Activated CD4-positive, alpha-beta memory T cell treated with anti-CD3 and anti-CD28 coated beads, Interleukin-2, amount 10 ng/mL, durations not matched to agents 7 days and 5 days (primary cell): ENCODE measurements at places on chromosomes 2 and 18. TPM values are rescaled to one million over a fixed set of nuclear protein-coding genes. Genes with fewer than 3 reads are reported as not detected.
A peak's percentile ranks its signal among the peaks of the same experiment; 100 is the strongest.

DNA sequence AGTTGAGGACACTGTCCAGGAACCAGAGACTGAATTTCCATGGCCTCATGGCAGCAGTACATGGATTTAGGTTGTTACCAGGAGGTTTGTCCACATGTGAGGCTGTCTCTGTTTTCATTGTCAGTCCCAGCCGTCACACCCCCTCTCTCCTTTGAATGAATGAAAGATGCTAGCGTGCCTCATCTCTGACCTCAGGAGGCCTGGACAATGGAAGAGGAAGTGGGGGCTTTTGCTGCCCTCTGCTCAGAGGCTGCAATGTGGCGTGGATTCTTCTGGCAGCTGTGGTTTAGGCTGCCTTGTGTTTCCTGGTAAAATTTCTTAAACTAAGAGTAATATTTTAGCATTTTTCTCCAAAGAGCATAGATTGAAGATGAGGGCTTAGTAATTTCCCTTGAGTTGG, 47.5 kb downstream of the RAB31 start:
- no peak for DNase-seq

DNA sequence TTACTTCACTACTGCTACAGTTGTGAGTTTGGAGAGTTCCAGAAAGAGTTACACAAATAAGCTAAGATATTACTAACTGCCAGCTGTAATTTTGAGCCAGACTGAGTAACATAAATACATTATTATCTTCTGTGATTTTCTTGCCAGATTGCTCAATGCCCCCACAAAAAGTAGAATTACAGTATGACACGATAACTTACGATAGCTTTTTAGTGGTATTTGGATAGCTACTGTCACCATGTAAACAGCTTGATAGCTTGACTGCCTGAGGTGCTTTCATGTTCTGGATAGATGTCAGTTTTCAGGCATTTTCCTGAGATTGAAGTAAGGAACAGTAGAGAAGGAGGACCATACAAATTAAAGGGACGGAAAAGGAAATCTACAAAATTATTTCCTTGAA, 533.3 kb downstream of the SOCS6 start:
- no peak for DNase-seq

DNA sequence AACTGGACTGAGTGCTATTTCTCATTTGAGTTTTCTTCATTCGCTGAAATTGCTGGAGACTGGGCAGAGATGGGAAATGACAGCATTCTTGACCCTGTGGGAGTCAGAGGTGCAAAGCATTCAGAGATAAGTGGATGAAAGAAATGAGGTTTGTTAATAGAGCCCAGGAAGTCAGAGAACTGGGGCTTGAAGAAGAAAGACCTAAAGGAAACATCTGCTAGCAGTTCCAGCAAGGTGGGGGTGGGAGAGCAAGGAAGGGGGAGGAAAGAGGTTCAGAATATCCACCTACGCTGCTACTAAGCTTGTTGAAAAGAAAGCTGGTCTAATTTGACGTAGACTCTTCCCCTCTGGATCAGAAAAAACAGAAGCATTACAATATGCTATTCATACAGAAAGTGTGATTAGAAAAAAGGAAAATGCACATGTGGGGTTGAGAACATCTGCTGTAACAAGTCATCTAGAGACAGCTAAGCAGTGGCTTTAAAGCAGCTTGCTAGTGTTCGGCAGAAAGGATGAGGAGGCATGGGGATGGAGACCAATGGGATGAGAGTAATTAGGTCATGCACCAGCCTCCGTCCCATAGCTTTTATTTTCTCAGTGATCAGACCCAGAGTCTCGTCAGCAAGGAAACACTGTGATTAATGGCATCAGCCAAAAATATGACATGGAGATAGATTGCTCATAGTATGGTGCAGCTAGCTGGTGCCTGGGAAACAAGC, 29.7 kb downstream of the NAB1 start:
- DNase-seq = peak; percentile 26

- DNase-seq = peak; percentile 78
These were observed at the start of gene HDHD2 for GRCh38 chr18:47150029-47150823. Gene HDHD2 (minus strand): TSS chr18:47150500. CDS start chr18:47136439, 14,061 bp downstream.

- DNase-seq = no peak
These were observed 976.2 kb upstream of the CDH2 start for GRCh38 chr18:29153091-29153490.

GRCh38 chr2:100205174-100205573, 62.8 kb upstream of the AFF3 start:
- no peak for DNase-seq

GRCh38 chr18:58438161-58438957, 190.5 kb downstream of the ALPK2 start:
- DNase-seq = peak; percentile 21

The SCN9A gene
- total RNA-seq = 0.15 TPM

The CD28 gene
- total RNA-seq = 194 TPM

- no peak for DNase-seq
These were observed 151.7 kb upstream of the KLF7 start for GRCh38 chr2:207317378-207317984.

GRCh38 chr2:109124982-109125592, 3.9 kb upstream of the SH3RF3 start:
- no peak for DNase-seq

The DSG1 gene
- not detected for total RNA-seq

DNA sequence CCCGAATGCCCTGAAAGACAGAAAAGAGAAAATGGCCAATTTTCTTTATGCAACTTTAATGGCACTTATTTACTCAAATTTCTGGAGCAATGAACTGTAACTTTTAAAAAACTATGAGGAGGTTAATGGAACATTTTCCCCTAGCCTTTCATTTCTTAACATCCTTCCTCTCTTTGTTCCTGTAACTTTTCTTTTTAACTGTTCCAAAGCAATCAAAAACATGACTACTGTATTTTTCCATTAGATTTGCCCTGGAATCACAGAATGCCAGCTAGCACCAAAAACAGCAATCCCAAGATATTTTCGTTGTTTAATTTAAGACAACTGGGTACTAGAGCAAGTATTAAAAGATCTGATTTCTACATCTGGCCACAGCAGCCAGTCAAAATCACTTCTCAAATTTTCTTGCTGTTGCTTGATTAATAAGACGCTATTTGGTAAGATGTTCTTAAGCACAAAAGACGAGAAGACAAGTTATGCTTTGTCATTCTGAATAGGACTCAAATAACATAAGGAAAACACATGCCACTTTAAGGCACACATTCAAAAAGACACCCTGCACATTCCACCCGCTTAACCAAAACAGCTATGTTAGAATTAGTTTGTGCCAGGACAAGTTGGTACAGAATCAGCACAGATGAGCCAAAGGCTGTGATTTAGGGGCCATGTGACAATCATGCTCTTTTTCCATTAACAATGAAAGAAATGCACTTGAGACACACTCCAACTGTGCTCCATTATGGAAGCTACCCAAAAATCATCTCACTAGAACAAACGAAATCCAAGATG, 3.6 kb downstream of the STARD7 start:
- no peak for DNase-seq

- no peak for DNase-seq
These were observed 72.1 kb upstream of the CTDP1 start for GRCh38 chr18:79607361-79607952.

- DNase-seq = no peak
These were observed 128.0 kb downstream of the NEDD4L start for GRCh38 chr18:58172031-58172430.

DNA sequence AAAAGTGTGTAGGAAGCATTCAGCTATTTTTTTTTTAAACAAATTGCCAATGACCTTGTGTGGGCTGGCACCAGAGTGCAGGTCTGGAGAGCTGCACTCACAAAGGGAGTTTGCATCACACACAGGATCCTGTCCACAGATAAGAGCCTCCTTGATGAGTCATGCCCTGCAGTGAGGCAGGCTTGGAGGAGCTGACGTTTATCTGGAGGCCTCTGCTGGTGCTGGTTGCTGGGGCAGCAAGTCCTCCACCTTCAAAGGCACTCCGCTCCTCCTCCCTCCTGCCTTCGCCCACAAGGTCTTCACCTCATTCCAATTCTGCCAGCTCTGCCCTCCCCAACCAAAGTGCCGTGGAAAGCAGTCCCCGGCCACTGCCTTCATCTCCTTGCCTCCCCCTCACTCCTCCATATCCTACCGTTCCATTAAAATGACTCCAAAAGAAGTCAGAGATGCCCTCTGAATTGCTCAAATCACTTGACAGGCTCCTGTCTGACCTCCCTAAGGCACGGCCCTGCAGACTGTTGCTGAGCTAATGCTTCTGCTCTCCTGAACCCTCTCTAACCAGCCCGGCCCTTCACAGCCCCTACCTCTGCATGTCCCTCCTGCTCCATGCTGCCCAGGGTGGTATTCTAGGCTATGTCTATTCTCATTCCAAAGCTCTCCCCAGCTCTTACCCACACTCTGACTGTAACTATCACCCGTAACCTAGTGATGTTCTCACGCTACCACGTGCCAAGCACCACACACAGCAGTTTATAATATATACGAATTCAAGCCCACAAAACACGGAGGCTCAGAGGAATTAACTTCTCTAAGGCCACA, 30.9 kb downstream of the LONRF2 start:
- peak; percentile 78 for DNase-seq

The SGPP2 gene
- total RNA-seq = 3.1 TPM

DNA sequence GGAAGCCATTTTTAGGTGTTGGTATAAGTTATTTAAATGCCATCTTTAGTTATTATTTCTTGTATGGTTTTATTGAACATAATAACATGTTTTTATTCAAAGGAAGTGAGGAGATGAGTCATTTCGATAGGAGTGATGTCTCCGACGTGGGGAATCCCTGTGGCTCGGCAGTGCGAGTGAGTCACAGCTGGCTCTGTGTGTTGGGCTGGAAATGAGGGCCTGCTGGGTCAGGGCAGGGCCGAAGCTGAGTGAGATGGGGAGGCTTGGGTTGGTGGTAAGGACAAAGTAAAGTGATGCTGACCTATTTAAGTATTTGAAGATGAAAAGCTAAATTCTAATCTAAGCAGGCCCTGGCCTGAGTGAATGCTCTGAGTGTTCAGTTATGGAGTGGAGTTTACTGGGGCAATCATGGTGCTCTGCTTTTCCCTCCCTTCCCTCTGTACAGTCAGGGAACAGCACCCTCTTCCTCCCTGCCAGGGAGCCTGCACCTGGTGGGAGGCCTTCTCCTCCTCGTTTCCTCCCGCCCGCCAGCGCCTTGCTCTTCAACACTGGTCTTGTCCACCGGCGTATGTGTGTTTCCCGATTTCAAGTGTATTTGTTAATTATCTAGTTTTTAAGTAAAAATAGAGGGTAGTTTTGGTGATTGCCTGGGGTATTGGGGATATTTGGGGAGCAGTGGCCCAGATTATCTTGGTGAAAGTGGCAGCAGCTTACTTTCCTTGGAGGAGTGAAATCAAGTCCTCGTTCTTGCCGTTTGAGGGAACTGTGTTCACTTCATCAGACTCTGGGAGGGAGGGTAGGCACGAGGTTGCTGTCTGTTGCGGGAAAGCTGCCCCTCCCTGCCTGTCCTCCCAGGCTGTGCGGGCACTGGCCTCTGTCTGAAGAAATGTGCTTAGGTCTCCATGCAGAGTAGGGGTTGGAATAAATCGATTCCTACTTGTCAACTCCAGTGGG, 157.0 kb downstream of the LDLRAD4 start:
- peak; percentile 82 for DNase-seq

- DNase-seq = peak; percentile 84
These were observed 1.7 kb upstream of the CTDSP1 start for GRCh38 chr2:218397820-218398436.

DNA sequence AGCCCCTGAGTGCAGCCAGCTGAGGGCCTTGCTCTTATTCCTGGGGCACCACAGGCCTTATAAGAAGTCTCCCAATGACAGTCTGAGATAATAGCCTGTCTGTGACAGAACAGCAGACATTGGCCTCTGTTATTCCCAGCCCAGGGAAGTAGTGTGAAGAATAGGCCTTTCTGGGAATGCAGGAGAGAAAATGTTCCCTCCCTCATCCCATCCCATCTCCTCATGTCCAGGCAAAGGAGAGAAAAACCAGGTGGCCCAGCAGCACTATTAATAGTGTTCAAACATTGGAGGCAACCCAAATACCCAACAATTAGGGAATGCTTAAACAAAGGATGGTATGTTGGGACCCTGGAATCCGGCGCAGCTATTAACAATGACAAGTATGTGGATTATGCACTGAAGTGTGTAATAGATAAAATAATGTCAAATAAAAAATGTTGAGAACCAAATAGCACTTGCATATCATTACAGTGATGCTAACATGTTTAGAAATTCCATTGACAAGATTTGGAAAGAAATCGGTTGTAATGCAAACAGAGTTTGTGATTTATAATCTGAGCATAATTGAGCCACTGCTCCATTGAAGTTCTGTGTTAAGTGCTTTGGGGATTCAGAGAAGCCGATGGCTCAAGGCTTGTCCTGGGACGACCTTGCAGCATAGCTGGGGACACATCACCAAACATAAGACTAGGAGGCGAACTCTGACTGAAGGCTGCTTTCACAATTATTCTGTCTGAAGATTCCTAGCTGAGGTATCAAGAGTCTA, 69.3 kb downstream of the LBH start:
- no peak for DNase-seq

GRCh38 chr2:38935568-38936172, 46.0 kb downstream of the ARHGEF33 start:
- no peak for DNase-seq

The CD207 gene
- total RNA-seq = not detected

The OSBPL6 gene
- 0.78 TPM for total RNA-seq
